ENCODE measurements at places on chromosomes 11 and 22.
A peak's percentile ranks its signal among the peaks of the same experiment; 100 is the strongest.

DNA sequence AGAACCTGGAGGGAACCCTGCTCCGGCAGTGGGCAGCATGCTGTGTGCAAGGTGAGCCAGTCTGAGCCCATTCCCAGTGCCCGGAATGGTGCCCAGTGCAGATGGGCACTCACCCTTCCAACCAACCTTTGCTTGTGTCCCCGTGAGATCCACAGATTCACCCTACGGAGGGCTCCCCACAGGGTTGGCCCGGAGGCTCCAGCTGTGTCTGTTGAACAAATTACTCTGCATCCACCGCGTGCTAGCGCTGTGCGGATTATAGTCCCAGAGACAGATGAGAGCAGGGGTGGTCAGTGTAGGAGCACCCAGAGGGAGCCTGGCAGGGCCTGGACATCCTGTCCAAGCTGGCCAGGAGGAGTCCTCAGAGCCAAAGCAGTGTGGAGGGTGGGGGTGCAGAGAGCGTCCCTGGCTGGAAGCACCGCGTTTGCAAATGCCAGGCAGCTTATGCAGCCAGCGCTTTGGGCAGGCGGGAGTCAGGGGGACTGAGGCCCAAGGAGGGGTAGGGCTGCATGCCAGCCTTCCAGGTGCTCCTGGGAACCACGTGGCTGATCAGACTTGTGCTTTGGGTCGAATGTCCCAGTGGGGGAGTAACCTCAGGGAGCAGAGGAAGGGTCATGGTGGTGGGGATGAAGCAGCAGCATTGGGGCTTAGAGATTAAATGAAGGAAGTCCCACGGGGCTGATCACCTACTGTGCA, 80.5 kb downstream of the KCNQ1 start:
- DNase-seq, result peak; percentile 65

DNA sequence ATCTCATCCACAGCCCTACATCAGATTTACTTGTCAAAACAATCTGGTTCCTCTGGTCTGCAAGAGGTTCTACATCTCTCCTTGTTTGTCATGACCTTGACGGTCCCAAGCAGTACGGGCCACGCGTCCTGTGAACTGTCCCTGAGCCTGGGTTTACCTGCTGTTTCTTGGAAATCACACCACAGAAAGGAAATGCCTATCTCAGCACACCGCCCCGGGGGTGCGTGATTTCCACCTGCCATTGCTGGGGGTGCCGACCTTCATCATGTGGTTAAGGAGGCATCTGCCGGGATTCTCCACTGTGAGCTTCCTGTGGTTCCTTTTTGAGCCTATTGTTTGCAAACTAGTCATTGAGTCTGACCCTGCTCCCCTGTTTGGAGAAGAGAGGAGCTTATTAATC, 1363.4 kb downstream of the BRD1 start:
- DNase-seq, result no peak

GRCh38 chr11:31487848-31488247, 21.6 kb downstream of the IMMP1L start:
- DNase-seq, result no peak

DNA sequence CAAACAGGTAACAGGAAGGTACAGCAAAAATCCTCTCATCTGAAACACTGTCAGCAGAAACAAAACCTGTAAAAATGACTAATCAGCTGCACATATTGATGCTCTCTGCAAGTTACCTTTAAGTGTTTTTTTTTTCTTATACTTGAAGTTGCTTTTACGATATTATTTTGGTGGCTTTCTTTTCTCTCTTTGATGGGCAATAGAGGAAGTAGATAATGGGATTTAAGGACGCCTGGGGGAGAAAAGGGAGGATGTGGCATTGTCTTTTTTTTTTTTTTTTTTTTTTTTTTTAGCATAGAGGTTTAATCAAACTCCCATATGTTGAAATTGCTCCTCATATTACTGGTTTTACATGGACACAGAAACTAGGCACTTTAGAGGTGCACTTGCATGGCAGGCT, 11.4 kb upstream of the ADSL start:
- no peak for DNase-seq

GRCh38 chr11:28417601-28418323, 309.6 kb downstream of the METTL15 start:
- DNase-seq, result no peak

- no peak for DNase-seq
Measured at GRCh38 chr11:12737024-12737423, 62.8 kb downstream of the TEAD1 start.

- DNase-seq, result no peak
Measured at GRCh38 chr11:3810951-3811350, 2.6 kb downstream of the PGAP2 start.

DNA sequence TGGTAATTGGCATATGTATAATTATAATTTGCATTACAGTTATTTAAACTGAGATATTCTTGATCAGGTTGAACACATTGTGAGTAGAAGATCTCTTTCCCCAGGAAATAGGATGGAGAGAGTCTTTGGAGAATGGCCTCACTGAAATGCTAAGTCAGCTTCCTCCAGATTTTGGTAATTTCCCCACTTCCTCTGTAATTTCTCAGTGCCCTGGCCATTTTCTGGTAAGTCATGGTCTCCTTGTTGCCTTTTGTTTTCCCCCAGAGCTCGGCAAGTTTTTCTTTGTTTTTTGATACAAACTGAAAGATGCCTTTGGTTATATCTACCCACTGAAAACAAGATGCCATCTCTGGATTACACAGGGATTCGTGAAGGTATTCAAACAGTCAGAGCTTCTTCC, 12.8 kb upstream of the FBXO3 start:
- no peak for DNase-seq

DNA sequence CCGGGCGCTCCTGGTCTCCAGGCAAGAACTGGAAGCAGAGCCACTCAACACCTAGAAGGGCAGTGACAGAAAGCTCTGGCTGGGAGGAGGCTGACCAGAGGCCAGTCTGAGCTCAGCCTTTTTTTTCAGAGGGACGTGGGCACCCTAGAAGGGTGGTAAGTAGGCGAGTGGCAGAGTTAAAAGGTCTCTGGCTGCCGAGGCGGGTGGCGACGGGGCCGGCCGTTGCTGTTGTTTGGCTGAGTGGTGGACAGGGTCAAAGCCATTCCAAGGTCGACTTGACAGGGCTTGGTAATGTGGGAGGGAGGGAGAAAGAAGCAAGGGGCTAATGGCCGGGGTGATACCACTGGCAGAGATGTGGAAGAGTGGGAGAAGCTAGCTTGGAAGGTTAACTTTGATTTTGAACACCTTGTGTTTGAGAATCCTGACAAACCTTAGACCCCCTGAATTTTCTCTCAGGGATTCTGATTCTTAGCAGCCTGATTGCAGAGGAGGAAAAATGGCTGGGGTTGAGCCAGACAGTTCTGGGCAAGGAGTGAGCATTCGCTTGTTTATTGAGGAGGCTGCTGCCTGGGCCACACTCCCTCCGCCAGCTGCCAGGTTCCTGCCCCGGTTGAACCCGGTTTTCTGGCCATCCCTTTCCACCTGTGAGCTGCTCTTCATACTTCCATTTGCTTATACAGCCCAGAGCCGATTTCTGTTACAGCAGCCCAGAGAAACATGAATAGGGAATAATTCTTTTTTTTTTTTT, 868 bp upstream of the SYCE3 start:
- no peak for DNase-seq

GRCh38 chr11:19880088-19880345, 167.4 kb downstream of the NAV2 start:
- no peak for DNase-seq

- DNase-seq, result no peak
Measured at GRCh38 chr11:44754876-44755555, 28.3 kb downstream of the TSPAN18 start.

DNA sequence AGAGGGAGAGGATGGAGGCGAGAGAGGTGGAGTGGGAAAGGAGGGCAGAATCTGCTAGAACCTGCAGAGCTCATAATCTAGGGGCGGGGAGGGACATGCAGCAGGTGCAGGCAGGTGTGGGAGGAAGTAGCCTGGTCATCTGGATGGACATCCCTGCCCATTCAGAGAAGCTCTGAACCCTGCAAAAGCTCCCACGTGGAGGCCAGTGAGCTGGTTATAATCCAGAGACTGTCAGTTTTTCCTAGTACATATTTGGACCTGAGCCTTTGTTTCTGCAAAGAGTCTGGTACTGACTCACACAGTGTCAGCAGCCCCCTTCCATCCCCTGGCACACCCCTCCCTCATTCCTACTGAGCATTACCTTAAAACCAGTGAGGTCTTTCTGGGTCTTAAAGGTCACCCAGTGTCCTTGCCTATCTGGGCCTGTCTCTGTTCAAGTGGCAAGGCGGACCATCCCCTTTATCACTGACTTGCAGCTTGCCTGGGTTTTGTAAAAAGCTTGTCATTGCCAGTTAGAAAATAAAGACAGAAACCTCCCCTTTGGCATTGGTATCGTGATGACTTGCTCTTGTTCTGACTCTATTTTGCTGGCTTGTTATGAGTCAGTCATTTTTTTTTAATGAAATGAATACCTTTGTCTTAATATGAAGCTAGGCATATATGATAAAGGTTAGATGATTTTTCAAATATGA, 26.1 kb downstream of the PTPRJ start:
- no peak for DNase-seq

DNA sequence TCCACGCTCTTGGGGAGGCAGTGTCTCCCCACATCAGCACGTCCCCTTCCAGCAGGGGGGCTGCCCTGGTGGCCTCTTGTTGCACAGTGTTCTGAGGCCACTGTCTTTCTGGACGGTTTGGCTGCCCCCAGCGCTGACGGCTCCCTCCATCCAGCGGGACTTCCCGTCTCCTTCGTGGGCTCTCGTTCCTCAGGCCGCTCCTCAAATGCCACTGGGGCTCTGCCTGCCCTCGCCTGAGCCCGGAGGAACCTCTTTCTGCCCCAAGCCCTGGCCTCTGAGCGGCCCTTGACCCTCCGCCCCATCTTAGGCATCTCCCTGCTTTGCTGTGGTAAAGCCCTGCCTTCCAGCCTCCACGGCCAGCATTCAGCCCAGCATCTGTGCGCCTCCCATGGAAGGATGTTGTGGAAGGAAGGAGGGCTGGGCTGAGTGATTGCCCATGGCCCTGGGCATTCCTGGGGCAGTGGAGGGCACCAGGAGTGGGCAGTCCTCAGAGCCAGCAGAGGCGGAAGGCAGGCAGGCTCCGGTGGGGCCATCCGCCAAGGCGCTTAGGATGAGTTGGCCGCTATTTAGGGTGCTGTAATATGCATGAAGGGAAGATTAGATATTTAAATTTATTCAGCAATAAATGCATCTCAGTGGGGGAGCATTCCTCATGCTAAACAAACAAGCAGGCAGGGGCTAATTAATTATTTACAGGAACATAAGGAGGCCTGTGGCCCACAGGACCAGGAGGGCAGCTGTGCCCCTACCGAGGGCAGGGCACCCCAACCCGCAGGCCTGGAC, 17.8 kb downstream of the OTUB1 start:
- DNase-seq, result no peak

- peak; percentile 84 for DNase-seq
Measured at GRCh38 chr11:43643898-43644620, 36.5 kb upstream of the HSD17B12 start.

DNA sequence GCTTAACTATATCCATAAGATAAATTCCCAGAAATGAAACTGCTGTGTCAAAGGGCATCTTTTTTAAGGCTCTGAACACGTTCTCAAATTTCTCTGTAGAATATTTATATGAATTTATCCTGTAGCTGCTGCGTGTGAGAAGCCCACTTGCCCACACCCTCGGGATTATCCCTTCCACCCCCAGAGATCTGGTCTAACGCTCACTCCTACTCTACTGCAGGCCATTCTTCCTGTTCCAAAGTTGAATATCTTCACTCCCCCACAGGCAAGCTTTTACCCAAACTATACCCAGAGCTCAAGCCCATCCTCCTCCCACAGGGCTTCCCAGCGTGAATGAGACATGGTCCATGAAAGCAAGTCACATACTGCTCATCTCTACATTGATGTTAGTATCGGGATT, 24.9 kb downstream of the SIAE start:
- no peak for DNase-seq

DNA sequence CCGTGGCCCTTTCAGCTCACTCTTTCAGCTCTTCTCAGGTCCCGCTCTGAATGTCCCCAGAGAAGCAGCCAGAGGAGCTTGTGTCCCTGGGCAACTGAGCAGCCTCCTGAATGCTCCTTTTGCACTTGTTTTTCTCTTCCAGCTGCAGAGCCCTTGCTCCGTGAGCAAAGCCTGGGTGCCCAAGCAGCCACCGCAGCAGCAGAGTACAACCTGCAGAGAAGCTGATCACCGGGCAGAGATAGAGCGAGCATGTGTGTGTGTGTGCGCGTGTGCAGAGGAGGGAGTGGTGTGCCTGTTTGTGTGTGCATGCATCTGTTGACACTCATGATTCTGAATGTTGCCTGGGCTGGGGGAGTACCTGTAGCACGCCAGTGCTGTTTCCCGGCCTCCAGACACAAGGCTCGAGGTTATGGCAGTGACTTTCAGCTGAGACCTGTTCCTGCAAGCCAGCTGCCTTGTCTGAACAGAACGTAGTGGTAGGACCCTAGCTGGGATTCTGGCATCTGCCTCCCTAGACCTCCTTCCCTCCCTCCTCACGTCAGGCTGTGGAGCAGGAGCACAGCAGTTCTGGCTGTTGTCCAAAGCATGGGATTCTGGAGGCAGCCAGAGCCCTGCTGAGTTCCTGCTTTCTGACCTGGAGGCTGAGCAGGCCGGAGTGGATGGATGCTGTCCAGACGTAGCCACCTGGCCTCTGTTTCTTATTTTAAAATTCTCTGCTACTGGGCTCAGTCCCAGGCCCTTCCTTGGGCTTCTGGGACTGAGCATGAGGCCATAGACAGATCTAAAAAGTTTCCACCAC, 4.5 kb upstream of the MAPK8IP1 start:
- DNase-seq, result no peak

- DNase-seq, result no peak
Measured at GRCh38 chr22:21829523-21829922, 37.9 kb downstream of the MAPK1 start.

GRCh38 chr11:61509043-61510029, 787 bp downstream of the LRRC10B start:
- peak; percentile 82 for DNase-seq

DNA sequence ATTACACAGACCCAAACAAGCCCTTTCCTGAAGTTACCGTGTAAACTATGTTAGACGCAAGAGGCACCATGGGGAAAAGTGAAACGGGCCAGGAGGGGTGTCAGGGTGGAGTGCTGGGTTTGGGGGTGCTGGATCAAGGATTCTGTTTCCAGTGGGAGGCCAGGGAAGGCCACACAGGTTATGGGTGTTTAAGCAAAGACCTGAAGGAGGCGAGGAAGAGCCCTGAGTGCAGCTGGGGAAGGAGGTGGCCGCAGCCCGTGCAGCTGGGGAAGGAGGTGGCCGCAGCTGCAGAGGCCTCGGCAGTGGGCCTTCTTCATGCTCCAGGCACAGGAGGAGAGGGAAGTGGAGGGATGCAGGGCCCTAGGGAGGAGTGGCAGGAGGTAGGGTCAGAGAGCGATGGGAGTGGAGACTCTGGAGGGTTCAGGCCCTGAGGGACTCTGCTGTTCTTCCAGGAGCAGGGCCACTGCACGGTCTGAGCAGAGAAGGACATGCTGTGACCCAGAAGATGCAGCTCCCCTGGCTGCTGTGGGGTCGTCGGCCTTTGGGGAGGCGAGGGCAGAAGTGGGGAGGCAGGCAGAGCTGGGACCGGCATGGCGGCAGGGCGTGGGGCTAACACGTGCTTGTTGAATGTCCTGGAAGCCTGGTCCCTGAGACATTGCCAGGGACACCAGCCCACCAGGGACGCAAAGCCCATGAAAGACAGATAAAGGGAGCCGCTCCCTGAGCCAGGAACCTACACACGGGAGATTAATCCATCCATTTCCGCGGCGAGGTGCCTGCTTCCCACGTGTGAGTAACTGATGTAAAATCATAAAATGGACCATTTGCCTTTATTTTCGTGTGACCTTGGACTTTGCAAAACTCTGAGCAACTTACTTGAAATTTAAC, 1049.1 kb downstream of the BRD1 start:
- DNase-seq, result no peak
